ENCODE measurements at places on chromosomes 16 and 17.

DNA sequence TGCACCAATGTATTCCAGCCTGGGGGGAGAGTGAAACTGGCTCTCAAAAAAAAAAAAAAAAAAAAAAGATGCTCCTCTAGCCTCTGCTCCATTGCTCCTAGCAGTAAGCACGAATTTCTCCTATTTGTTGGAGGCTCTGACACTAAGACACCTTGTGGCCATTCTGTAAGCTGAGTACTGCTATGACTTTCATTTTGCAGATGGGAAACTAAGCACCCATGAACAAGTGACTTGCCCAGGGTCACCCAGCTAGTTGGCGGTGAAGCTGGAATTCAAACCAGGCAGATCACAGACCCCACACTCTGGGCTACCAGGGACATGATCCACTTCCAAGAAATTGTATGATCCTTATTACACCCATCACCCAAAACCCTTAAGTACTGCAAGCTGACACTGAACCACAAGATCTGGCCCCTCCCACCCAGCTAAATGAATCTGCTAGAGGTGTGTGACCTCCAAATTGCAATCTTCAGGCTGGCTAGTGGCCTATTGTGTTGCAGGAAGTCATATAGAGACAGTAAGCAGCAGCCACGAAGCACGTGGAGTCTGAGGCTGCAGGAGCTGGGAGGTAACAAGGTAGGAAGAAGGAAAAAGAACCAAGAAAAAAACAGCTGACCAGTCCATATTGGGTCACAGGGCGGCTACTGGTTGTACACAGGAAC lies 209.4 kb downstream of the XYLT1 start:
- DNase-seq: no peak

GRCh38 chr17:27233776-27234175 lies 60.1 kb upstream of the WSB1 start:
- no peak for DNase-seq

DNA sequence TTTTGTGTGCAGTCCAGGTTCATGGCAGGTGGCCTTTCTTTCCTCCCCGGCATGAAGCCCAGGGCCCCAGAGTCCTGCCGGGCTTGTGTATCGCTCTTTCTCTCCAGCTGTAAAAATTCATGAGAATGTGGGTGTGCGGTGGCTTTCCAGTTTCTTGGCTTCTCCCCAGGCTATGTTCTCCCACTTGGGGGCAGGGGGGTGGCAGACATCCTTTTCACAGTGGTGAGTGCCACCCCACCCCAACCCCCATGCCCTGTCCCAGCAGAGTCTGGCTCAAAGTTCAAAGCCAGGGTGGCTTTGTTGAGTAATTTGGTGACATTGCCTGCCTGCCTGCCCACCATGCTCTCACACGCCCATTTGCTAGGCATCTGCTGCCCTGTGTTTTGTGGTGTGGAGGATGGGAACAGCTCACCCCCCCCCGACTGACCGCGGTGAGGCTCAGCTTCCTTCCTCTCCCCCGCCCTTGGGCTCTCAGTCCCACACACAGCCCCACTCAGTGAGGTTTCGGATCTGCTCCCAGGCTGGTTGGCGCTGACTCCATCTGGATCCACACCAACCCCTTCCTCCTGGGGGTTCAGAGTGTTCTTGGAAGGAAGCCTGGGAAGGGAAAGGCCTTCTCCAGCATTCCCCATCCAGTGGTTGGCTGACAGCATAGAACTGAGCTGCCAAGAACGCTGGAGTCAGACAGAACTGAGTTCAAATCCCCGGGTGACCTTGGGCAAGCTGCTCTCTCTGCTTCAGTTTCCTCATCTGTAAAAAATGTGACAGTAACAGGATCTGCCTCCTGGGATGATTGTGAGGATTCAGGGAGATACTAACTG lies 36.0 kb downstream of the CHD9 start:
- DNase-seq: peak; percentile 100

GRCh38 chr16:65965628-65966027 lies 400.9 kb upstream of the CDH5 start:
- no peak for DNase-seq

DNA sequence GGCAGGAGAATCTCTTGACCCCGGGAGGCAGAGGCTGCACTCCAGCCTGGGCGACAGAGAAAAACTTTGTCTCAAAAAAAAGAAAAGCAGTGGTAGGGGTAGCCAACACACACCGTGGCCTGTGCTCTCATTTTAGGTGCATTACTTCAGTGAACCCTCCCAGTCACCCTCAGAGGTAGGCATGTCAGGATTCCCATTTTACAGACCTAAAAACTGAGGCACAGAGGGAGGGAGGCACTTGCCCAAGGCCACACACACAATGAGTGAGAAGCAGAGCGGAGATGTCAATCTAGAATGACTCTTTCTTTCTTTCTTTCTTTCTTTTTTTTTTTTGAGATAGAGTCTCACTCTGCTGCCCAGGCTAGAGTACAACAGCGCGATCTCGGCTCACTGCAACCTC lies 5.2 kb downstream of the COTL1 start:
- no peak for DNase-seq
